ENCODE measurements at places on chromosomes 3 and 15. TPM values are rescaled to one million over a fixed set of nuclear protein-coding genes. Genes with fewer than 3 reads are reported as not detected.
A peak's percentile ranks its signal among the peaks of the same experiment; 100 is the strongest.

Gene SLC28A1
- total RNA-seq, result not detected

Gene DNASE1L3
- not detected for total RNA-seq

Gene MKRN3
- total RNA-seq, result not detected

Gene TICRR
- total RNA-seq, result 2.4 TPM

- no peak for DNase-seq
These were observed 1.5 kb downstream of the ITPKA start for GRCh38 chr15:41494922-41495735.

GRCh38 chr3:46717447-46718231 is at the start of gene PRSS50:
PRSS50 (minus strand) TSS chr3:46717869; CDS start chr3:46717824, 45 bp downstream.
- no peak for DNase-seq

- DNase-seq, result no peak
These were observed 11.1 kb upstream of the PARL start for GRCh38 chr3:183895774-183896173.

- DNase-seq, result no peak
These were observed 79.9 kb downstream of the MYH15 start for GRCh38 chr3:108430540-108430939.

GRCh38 chr3:63278171-63279004 is at the start of gene SYNPR:
SYNPR (plus strand) TSS chr3:63278308.
- DNase-seq, result peak; percentile 69

- no peak for DNase-seq
These were observed 8.9 kb upstream of the RPS27L start for GRCh38 chr15:63166219-63166618.

GRCh38 chr3:38154625-38155255 is 10.6 kb upstream of the OXSR1 start:
- DNase-seq, result no peak

GRCh38 chr3:106913111-106913698 is 464.0 kb upstream of the CCDC54 start:
- DNase-seq, result no peak

DNA sequence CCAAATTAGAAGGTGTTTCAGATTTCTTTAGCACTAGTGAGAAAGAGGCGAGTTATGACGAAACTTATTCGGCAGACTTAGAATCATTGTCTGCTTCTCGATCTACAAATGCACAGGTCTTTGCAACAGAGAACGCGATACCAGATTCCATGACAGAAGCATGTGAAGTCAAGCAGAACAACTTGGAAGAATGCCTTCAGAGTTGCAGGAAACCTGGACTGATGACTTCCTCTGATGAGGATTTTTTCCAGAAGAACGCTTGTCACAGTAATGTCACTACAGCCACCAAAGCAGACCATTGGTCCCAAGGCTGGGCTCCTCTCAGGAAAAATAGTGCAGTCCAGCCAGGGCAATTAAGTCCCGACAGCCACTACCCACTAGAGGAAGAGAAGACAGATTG is 50.6 kb downstream of the CDAN1 start:
- DNase-seq, result no peak

- DNase-seq, result no peak
These were observed 22.7 kb upstream of the UBXN7 start for GRCh38 chr3:196454935-196455334.

GRCh38 chr3:127677541-127678314 is 5.0 kb downstream of the ABTB1 start:
- peak; percentile 90 for DNase-seq

GRCh38 chr3:130800829-130801228 is 54.2 kb upstream of the PIK3R4 start:
- DNase-seq, result no peak

Measured in chondrocyte (in vitro differentiated cells).